ENCODE measurements at places on chromosomes 1 and 21. TPM values are rescaled to one million over a fixed set of nuclear protein-coding genes. Genes with fewer than 3 reads are reported as not detected.

- DNase-seq, result no peak
These were observed 492.3 kb downstream of the MRPL39 start for GRCh38 chr21:25115021-25115420.

DNA sequence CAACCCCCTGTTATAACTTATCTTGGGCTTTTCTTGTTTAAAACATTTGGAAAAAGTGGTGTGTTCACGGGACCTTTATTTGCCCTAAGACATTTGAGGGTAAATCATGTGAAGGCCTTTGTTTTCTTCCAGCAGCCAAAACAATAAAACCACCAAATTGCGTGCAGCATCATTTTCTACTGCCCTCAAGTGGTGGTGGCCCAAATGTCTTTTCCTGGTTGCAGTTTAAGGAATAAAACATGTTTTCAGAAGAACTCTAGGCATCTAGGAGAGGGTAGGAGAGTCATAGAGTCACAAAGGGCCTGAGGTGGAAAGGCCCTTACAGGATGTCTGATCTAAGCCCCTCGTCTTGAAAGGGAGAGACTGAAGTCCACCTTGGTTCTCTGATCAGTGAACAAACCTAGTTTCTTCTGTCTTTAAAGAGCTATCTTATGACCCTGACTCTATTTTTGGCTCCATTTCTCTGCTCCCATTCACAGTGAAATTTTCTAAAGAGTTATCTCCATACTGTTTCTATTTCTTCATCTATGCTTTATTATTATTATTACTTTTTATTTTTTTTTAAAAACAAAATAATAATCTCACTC, 16.0 kb upstream of the EPS15 start:
- no peak for DNase-seq

DNA sequence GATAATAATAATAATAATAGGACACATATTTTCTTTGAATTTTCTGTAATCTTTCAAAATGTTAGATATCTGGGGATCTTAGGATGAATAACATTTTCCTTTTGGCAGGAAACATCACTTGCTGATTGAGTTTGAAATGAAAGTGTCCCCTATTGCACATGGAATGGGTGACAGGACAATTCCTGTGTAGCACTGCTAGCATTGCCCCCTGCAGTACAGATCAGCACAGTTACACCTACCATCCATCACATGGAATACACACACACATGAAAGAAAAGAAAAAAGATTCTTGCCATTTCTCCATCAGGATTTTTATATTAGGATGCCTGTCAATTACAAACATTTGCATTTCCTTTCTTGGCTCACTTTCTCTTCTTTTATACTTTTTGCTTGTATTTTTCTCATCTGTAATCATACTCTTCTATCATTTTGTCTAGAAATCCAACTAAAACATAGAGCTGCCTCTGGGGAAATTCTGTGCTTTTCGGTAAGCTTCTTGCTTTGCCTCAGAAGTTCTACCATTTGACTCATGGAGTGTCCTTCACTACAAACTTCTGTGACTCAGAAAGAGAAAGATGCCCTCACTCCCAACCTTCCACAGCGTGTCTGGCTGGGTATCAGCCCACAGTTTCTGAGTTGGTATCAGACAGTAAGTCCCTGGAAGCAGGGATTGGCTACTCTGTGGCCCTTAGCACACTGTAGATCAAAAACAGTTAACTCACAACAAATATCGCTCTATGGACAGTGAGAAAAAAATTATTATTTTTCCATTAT, 641.2 kb downstream of the PTPRC start:
- DNase-seq, result no peak

DNA sequence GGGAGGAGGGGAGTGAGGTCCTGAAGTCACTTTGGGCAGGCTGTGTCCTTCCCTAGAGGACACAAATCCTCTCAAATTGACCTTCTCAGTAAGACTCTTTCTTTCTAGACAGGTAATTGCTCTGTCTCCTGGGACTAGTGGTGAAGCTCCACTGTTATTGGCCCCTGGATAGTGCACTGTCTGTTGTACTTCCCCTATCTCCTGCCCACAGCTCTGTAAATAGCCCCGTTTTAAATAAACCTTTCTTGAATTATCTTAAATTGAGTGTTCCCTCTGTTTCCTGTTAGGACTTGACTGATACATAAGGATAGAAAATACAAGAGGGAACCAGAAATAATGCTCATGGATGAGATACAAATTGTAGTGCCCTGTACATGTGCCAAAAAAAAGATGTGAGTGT, 229.5 kb upstream of the USP24 start:
- DNase-seq, result no peak

DNA sequence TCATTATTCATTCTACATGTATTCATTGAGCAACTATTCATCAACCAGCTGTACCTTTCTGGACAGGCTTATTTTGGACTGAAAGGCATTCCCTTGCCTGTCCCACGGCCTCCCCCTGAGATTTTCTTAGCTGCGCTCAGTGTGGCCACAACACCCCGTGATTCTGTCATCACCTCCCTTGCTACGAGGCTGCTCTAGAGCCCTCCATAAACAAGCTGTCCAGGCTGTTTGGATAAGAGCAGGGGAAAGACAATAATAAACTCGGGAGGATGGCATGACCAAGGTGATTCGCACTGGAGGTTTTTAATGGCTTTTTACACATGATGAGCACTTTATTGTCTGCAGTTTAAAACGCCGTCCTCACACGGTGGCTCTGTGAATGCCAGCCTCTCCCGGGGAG, 139.7 kb downstream of the ROR1 start:
- DNase-seq, result peak; percentile 45

DNA sequence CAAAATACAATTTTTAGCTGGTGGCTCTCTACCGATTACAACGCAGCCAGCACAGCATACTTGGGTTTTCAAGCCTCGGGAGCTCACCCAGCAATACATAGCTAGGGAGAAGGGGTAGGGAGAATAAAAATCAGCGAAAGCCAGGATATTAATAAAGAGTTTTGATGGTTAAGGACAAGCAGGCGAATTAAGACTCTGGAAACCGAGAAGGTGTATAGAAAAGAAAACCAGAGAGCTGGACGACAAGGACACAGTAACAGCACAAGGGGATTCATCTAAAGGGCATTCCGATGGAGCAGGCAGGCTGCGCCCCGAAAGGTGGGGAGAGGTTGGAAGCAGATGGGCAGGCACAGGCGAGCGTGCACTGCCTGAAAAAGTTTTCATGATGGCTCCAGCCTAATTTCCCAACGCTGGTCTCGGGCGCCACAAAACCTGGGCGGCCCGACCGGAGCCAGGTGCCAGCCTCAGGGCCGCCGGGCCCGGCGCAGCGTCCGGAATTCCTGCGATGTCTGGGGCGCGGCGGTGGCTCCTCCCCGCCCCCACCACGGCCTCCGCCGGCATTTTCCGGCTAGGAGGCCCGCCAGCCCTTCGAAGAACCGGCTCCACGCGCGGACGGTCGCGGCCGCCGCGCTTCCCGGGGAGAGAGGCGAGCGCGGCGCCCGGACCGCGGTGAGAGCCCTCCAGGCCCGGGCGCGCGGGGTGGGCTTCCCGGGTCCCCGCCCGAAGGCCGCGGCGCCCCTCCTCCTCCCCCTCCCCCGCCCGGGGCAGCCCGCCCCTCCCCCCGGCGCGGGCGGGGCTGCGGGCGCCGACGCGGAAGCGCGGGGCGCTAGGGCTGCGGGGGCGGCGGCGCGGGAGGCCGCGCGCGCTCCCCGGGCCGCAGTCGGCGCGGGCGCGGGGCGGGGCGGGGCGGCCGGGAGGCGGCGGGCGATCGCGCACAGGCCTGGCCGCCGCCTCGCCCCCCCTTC, 774 bp upstream of the DYRK1A start:
- DNase-seq, result peak; percentile 87

DNA sequence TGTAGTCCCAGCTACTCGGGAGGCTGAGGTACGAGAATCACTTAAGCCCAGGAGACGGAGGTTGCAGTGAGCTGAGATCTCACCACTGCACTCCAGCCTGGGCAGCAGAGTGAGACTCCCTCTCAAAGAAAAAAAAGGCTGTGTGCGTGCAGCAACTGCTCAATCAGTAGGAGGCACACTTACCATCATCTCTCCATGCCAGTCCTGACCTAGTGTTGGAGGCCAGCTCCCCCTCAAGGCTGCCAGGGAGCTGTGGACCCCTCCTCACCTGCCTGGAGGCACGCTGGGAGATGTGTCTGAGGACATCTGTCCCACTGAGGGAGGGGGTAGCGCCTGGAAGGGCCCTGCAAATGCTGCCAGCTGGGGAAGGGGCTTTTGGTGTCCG, 11.9 kb downstream of the RPS6KA1 start:
- no peak for DNase-seq

GRCh38 chr21:45636459-45636858, 7.1 kb upstream of the PCBP3 start:
- no peak for DNase-seq

- DNase-seq, result no peak
These were observed 238.2 kb upstream of the PROX1 start for GRCh38 chr1:213749558-213749957.

- DNase-seq, result no peak
These were observed 2.2 kb upstream of the LYPD8 start for GRCh38 chr1:248757784-248758195.

The CD52 gene
- 6.3 TPM for total RNA-seq

The SMCP gene
- total RNA-seq, result not detected

The DEPDC1 gene
- total RNA-seq, result 0.45 TPM

The KRTAP21-2 gene
- total RNA-seq, result not detected

The RORC gene
- 13.0 TPM for total RNA-seq

The CRP gene
- not detected for total RNA-seq

The SORT1 gene
- total RNA-seq, result 117 TPM

The OR6K3 gene
- total RNA-seq, result not detected

The RPTN gene
- not detected for total RNA-seq

The LAMC2 gene
- 3.7 TPM for total RNA-seq
